ENCODE measurements at places on chromosomes 5 and 9.

DNA sequence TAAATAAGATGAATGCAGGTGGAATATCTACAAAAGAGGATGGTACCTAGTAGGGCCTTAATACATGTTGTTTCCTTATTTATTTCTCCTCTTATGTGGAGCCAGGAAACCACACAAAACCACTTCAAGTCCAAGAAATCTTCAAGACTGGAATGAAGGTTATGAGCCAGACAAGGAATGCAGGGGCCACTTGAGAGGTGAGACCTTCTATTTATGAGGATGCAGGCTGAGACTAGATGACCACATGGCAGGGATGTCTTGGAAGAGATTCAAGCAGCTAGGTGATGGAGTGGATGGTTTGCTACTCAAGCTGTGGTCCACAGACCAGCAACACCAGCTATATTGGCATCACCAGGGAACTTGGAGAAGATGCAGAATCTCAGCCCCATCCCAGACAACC, 92.2 kb downstream of the TNC start:
- no peak for DNase-seq

GRCh38 chr5:5044247-5044840, 95.8 kb upstream of the ADAMTS16 start:
- no peak for DNase-seq

GRCh38 chr5:32002755-32003154, 171.4 kb downstream of the GOLPH3 start:
- DNase-seq = no peak

DNA sequence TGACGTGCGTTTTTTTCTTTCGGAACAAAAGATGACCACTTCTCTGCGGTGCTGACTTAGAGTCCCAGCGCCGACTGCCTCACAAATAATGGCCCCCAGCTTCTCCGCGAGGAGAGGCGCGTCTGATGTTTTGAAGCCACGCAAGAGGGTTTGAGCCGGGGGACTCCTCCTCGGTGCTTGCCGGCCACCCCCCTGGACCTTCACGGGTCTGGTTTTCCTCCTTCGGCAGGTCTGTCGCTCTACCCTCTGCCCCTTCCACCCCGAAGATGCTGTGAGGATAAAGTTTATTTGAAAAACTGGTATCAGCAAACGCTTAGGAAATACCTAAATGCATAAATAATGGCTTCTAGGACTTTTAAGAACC, 584 bp downstream of the USP20 start:
- DNase-seq = no peak

DNA sequence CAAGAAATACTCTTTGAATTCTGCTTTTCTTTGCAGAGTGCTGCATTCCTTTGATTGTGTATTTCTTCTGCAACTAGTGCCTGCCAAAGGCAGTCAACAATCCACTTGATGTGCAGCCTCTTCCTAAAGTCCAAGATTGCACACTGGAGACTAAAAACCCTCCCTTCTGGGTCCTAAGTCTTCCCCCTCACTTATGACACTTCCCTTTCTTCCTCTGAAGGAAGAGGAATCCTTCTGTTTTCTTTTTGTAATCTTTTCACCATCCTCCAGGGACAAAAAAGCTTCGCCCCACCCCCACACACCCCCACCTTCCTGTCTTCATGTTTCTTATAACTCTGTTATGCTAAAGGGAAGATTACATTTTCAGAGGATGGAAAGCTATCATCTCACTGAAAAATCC, 39.9 kb downstream of the WDR36 start:
- DNase-seq = peak; percentile 47

GRCh38 chr5:32405507-32405906, 39.0 kb downstream of the ZFR start:
- no peak for DNase-seq

- peak; percentile 58 for DNase-seq
Observed at GRCh38 chr9:98707166-98708102, 1.3 kb downstream of the GABBR2 start.

DNA sequence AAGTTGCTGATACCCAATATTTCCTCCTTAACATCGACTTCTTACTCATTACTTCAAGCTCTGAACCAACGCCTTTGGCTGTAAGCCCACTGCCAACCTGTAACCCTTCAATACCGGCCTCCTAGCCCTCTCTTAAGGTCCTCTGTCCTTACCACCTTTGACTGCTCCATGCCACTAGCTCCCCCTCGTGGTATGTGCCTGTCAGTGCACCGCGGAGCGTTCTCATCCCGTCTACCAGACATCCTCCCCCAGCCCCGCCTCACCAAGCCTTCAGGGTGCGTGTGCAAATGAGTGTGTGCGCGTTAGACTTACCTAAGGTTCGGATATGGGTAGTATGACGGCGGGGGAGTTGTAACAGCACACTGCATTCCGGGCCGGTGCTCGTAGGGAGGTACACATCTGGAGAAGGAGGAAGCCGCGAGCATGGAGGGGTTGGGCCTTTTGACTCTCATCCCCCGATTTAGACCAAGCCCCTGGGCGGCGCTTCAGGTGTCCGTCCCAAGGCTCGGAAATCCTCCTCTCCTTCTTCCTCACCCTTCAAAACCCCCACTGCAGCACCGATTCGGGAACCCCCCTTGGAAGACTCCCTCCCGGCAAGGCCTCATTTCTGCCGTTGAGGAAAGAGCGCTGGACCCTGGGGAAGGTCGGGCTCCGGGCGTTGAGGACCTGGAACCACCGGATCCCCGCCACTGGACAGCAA, 2.8 kb upstream of the MYORG start:
- DNase-seq = peak; percentile 96

DNA sequence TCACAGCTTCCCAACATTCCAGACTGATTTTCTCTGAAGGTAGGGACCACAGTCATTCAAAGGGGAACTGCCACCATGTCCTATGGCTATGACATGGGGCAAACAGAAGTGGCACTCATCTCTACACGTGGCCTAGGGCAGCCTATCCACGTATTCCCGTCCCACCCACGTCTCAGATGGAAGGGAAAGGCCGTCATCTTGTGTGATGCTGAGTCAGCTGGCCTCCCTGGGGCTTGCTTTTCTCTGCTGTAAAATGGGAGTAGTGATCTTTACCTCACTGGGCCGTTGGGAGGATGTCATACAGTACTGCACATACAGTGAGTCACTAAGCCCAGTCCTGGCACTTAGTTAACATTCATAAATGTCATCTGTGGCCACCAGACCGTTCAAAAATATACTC, 72.3 kb downstream of the RAPGEF1 start:
- no peak for DNase-seq

DNA sequence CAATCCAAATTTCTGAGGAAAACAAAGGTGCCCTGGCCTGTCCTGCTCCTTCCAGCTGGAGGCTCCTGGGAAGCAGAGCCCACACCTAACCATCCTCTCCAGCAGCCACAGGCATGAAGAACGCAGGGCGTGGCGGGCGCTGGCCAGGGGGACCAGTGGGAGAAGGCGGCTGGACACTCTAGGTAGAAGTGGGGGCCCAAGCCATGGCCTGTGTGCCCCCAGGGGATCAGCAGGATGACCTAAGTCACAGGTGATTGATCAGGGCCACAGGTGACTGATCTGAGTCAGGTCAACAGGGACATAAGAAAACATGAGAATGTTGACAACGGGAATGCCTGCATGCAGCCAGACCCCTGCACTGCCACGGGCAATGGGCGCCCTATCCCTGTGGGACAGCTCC, 3.4 kb downstream of the QSOX2 start:
- no peak for DNase-seq

DNA sequence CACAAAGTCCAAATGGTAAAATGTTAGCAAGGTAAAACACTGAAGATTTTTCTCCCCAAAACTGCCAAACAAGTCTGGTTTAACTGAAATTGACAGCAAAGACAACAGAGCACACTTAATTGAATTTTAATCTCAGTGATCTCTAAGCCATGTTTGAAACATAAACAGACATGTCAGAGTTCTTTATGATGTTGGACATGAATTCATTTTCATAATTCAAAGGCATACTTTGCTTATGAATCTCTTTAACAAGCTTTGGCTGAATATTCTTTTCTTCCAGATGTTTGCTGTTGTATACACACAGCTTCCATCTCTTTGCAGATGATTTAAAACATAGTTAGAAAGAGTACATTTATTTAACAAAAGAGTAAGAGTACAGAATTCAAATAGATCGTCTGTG, 509.1 kb downstream of the RAB3C start:
- DNase-seq = no peak

GRCh38 chr5:139571966-139572365, 10.8 kb downstream of the UBE2D2 start:
- no peak for DNase-seq

DNA sequence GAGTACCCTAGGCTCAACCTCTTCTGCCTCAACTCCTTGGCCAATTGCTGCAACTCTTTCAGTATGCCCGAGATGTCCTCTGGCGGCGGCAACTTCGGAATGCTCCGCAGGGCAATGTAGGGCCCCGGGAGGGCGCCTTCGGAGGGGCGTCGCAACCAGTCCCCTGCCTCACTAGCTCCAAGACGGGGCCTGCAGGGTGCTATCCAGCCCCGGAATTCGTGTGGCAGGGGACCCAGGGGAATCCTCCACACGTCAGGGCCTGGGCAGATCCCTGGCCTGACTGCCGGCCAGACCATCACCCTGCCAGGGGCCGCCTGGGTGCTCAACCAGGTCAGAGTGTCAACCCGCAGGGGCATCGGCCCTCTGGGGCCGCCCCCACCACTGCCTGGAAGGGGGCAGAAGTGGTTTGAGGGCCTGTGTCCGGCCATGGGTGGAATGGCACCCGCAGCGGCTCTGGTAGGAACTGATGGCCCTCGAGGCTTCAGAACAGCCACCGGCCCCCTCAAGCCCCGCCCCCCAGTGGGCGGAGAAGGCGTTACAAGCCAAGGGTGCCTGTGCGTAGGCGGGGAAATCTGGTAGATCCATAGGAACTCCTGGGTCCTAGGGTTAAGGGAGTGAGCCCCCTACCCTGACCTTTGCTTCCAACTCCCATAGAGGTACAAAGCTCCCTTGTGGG, at the start of gene POU5F2:
TSS of gene POU5F2 (minus strand) at position 465 of the 676 bp plus-strand sequence. CDS start at position 428, 37 bp downstream.
- no peak for DNase-seq

GRCh38 chr5:15474143-15474719, 25.7 kb upstream of the FBXL7 start:
- no peak for DNase-seq

DNA sequence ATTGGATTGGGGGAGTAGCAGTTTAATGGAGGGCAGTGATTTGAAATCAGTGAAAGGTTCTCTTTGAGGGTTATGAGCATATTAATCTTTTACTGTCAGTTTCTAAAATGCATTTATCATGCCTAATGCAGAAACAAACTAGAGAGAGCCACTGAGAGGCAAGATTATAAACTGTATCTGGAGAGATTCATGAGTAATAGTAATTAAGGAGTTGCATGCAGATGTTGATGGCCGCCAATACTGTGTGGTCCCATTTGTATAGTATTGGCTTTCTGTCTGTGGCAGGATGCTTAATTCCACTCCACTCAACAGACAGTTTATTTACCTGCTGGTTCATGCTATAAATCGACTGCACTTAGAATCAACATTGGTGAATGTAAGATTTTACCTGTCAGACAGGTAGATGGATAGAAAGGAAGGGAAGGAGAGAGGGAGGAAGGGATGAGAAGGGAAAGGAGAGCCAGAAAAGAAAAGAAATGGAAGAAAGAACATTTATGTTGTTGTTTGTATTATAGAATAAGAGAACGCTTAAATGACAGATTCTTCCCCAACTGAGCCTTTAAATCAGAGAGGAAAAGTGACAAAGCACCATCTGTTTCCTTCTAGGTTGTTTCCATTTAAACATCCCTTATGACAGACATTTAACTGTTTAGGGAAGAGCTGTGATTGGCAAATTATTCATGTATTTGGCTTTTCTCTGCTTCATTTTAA, 146.5 kb downstream of the PAM start:
- DNase-seq = no peak

GRCh38 chr5:172364773-172365172, 81.2 kb upstream of the UBTD2 start:
- peak; percentile 27 for DNase-seq

DNA sequence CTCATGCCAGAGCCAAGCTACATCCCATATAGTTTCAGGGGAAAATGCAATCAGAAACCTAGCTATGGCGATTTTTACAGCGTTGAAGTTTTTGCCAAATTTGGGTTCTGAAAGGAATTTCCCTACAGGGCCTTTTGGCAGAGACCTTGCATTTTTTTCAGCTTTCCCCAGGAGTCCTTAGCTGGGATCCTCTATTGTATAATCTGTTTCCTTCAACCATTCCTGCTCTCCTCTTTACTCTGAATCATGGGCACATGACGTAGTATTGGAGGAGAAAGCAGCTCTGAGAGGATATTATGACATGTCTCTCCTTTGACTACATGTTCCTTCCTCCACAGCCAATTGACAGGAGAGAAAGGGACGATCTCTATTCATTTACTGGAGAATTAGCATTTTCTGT, 118.5 kb upstream of the ERCC6L2 start:
- no peak for DNase-seq

GRCh38 chr5:96070622-96071225, 109.1 kb upstream of the ELL2 start:
- DNase-seq = peak; percentile 19

DNA sequence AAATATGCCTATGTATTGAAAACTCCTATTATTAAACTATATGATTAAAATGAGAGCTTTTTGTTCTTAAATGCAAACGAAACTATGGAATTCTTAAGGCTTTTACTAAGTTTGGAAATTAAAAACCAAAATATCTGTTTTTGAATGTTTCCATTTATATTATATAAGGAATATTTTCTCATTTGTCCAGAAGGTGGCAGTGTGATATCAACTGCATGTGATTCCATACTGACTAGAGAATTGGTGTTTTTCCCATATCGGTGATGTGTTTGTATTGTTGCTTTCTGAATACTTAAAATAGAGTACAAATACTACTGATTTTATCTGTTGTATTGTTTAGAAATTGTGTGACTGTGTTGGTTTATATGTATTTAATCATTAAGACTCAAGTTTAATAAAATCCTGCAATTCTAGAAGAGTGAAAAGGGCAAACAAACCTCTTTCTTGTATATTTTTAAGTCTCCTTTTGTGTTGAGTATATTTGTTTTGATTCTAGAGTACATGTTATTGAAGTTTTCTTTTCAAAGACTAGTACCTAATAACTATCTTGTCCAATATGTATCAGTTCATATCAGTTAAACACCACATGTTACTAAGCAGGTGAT, 320.8 kb downstream of the CCDC171 start:
- peak; percentile 28 for DNase-seq

- DNase-seq = no peak
Observed at GRCh38 chr9:133290751-133291302, 15.8 kb upstream of the ABO start.

GRCh38 chr5:167361795-167362194, 929.6 kb upstream of the WWC1 start:
- no peak for DNase-seq

DNA sequence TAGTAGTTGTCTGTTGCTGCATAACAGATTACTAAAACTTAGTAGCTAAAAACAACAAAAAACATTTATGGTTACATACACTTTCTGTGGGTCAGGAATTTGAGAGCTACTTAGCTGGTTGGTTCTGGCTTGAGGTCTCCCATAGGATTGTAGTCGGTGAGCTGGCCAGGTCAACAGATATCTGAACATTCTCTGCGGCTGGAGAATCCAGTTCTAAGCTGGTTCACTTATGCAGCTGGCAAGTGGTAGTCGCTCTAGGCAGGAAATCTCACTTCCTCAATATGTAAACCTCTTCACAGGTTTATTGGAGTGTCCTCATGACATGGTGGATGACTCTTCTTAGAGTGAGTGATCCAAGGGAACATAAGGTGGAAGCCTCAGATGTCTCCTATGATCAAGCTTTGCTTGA, 65.7 kb upstream of the TNFAIP8 start:
- DNase-seq = peak; percentile 65

All from KBM-7 (cell line).